Thyroid gland (tissue), 4 donors: ENCODE measurements at places on chromosomes 6 and 20. TPM values are rescaled to one million over a fixed set of nuclear protein-coding genes. Genes with fewer than 3 reads are reported as not detected.

DUSP15 gene
- 5.4 TPM for total RNA-seq

COQ3 gene
- total RNA-seq: 5.2 TPM

CGA gene
- not detected for total RNA-seq

LTA gene
- not detected for total RNA-seq

ZNF311 gene
- total RNA-seq: 1.7 TPM

PRR18 gene
- total RNA-seq: 0.59 TPM

TMC2 gene
- not detected for total RNA-seq
